A549 treated with GW870086 at 1 μM for 4 hours (cell line): ENCODE measurements at places on chromosomes 16 and 17. TPM values are rescaled to one million over a fixed set of nuclear protein-coding genes. Genes with fewer than 3 reads are reported as not detected.

CRHR1 gene
- 0.20 TPM in 1 of 5 replicates, not detected in the others for total RNA-seq

EMP2 gene
- total RNA-seq, result 21.9 to 35.6 TPM (median 31.5 TPM) in 5 replicates

COPZ2 gene
- 13.9 to 19.5 TPM (median 17.4 TPM) in 5 replicates for total RNA-seq

CACNG5 gene
- total RNA-seq, result not detected in 5 replicates

KRT31 gene
- 0.08 TPM in 1 of 5 replicates, not detected in the others for total RNA-seq

OR1A1 gene
- not detected in 5 replicates for total RNA-seq

TBC1D3 gene
- total RNA-seq, result not detected in 5 replicates

EVPLL gene
- total RNA-seq, result not detected in 5 replicates
